Upper lobe of left lung (tissue), 6 donors: ENCODE measurements at places on chromosomes 7 and 10. TPM values are rescaled to one million over a fixed set of nuclear protein-coding genes. Genes with fewer than 3 reads are reported as not detected.

DNA sequence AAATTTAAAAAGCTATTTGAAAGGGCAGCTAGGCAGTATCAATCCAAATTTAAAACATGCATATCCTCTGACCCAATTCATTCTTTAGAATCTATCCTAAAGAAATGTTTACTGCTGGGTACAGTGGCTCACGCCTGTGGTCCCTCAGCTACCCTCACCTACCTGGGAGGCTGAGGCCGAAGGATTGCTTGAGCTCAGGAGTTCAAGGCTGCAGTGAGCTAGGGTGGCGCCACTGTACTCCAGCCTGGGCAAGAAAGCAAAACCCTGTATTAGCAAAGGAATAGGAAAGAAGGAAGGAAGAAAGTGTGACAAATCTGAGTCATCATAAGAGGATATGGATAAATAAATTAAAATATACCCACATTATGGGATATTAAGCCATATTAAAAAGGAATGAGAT, 36.3 kb downstream of the C7orf33 start:
- no peak for DNase-seq
- no peaks in the 10 kb centered on the region for H3K4me1 ChIP-seq
- no peak overlapping the region for H3K27ac ChIP-seq
- no peak overlapping the region for H3K4me3 ChIP-seq
- H3K27me3 ChIP-seq: no peaks in the 10 kb centered on the region
- no peaks in the 10 kb centered on the region for H3K36me3 ChIP-seq

DNA sequence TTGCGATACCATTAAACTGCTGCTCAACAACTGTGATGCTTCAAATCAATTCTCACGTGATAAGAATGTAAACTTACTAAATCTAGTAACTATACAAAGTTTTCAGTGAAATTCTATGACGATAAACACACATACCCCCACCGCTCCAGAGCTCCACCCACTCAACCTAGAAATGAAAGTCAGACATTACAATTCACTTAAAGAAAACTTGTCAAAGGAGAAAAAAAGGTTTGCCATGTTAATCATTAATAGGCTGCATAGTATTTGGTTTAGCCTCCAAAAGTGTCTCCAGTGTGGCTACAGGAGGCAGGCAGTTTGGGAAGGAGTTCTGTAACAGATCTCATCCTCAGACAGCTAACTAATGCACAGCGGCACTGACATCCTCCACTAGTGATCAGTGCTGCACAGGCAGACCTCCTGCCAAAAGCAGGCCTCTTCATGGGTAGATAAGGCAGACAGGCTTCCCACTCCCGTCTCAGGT, 3.1 kb downstream of the HERPUD2 start:
- H3K4me1 ChIP-seq: peaks cover 76% of the 10 kb centered on the region
- H3K36me3 ChIP-seq: no peaks in the 10 kb centered on the region

DNA sequence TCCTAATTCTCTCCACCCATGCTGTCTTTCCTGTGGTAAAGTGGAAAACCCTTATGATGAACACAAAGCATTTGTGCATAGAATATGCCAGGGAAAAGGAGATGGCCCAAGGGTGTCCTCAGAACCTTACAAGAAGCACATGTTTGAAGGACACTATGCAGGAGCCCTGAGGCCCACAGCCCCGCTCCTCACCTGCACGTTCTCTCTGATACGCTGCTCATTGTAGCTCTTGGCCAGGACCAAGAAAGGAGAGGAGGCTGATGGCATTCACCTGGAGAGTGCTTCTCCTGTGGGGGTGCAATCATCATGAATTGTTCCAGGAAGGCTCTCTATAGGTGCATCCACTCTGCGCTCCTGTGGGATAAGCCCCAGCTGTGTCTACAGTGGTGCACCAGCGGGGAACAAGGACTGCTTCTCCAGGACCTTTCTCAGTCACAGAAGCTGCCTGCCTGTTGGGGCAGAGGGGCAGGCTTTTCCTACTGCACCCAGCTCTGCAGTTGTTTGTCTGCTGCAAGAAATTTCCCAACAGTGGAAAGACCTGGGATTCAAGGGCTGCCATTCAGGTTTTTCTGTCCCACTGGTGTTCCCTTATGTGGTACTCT, 19.9 kb downstream of the AKR1C2 start:
- no peak for DNase-seq
- H3K27me3 ChIP-seq: no peaks in the 10 kb centered on the region
- no peak overlapping the region for H3K27ac ChIP-seq
- H3K36me3 ChIP-seq: no peaks in the 10 kb centered on the region

GRCh38 chr7:104487642-104488041, 159.2 kb downstream of the LHFPL3 start:
- H3K36me3 ChIP-seq: no peaks in the 10 kb centered on the region
- H3K27ac ChIP-seq: no peak overlapping the region
- no peaks in the 10 kb centered on the region for H3K4me1 ChIP-seq

- peak; percentile 26 for DNase-seq
- H3K4me1 ChIP-seq: no peaks in the 10 kb centered on the region
- no peaks in the 10 kb centered on the region for H3K36me3 ChIP-seq
- H3K4me3 ChIP-seq: no peak overlapping the region
Measured at GRCh38 chr7:28298870-28299518, 113.3 kb upstream of the CREB5 start.

The ANXA8L1 gene
- 10.6 TPM for total RNA-seq

- H3K27ac ChIP-seq: peak overlapping the region; percentile 91
- no peak overlapping the region for H3K4me3 ChIP-seq
- H3K27me3 ChIP-seq: no peaks in the 10 kb centered on the region
- peaks cover 27% of the 10 kb centered on the region for H3K36me3 ChIP-seq
- peak; percentile 74 for DNase-seq
Measured at GRCh38 chr7:130884437-130885417, 150.7 kb upstream of the KLF14 start.

GRCh38 chr10:100829097-100829870, 83.5 kb upstream of the SLF2 start:
- peak overlapping the region; percentile 27 for H3K4me3 ChIP-seq
- peaks cover 39% of the 10 kb centered on the region for H3K4me1 ChIP-seq
- no peak overlapping the region for H3K27ac ChIP-seq
- peak; percentile 79 for DNase-seq

The NUTM2A gene
- 5.2 TPM for total RNA-seq

The OR2A5 gene
- not detected for total RNA-seq

DNA sequence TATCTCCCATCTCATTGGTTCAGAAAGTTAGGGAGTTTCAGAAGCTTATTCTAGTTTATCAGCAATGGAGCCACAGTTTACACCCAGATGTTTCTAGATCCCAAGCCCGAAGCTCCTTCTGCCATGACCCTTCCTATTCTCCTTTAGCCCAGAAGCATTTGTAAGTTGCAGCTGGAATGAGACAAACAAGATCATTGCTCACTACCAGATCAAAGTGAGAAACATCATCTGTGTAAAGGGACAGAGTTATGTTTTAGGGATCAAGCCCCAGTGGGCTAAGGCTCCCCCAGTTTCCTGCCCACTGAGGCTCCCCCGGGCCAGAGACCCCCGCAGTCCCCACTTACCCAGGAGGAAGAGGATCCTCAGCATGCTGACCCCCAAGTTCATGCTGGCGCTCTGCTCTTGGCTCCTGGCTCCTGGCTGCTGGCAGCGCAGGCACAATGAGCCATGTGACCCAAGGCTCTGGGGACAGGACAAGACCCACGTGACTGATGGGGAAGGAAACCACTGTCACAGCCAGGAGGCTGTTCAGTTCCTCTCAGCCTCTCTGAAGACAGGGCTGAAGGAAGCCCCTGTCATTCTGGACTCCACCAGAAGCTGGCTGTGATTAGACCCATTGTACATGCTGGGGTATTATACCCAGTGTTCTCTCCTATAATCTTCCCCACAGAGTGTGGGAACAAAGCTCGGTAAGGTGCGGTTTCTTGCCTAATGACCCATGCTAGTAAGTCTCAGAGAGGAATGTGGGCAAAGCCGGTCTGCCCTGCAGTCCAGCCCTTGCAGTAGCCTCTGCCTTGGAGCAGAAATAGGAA, at the start of gene TMEM273:
TSS of gene TMEM273 (minus strand) at position 442 of the 812 bp plus-strand sequence. CDS start at position 387, 55 bp downstream.
- H3K4me1 ChIP-seq: peaks cover 50% of the 10 kb centered on the region
- H3K27me3 ChIP-seq: no peaks in the 10 kb centered on the region
- peak; percentile 69 for DNase-seq
